ENCODE measurements at places on chromosomes 1 and 21.
A peak's percentile ranks its signal among the peaks of the same experiment; 100 is the strongest.

DNA sequence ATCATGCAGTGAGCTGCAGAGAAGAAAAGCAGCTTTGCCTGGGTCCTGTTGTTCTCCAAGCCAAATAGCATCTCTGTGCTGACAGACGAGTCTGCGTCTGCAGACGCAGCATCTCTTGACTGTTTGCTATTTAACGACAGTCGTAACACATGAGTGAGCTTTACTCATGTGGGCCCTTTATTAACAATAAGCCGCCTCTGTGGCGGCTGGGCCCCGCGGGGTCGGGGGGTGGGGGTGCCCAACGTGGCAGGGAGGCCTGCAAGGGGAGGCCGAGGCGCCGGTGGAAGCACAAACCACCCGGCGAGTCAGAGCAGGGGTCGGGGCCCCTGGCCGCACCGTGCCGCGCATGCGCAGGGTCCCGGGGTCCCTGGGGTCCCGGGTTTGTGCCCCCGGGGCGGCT, 435.1 kb downstream of the KIF26B start:
- no peak for DNase-seq

- DNase-seq: no peak
Measured at GRCh38 chr1:36223381-36223995, 755 bp upstream of the THRAP3 start.

- no peak for DNase-seq
Measured at GRCh38 chr1:31661856-31662255, 17.2 kb upstream of the PEF1 start.

GRCh38 chr1:218330043-218330623, 15.0 kb upstream of the TGFB2 start:
- DNase-seq: no peak

GRCh38 chr1:93758842-93759515, 77.3 kb upstream of the BCAR3 start:
- no peak for DNase-seq

DNA sequence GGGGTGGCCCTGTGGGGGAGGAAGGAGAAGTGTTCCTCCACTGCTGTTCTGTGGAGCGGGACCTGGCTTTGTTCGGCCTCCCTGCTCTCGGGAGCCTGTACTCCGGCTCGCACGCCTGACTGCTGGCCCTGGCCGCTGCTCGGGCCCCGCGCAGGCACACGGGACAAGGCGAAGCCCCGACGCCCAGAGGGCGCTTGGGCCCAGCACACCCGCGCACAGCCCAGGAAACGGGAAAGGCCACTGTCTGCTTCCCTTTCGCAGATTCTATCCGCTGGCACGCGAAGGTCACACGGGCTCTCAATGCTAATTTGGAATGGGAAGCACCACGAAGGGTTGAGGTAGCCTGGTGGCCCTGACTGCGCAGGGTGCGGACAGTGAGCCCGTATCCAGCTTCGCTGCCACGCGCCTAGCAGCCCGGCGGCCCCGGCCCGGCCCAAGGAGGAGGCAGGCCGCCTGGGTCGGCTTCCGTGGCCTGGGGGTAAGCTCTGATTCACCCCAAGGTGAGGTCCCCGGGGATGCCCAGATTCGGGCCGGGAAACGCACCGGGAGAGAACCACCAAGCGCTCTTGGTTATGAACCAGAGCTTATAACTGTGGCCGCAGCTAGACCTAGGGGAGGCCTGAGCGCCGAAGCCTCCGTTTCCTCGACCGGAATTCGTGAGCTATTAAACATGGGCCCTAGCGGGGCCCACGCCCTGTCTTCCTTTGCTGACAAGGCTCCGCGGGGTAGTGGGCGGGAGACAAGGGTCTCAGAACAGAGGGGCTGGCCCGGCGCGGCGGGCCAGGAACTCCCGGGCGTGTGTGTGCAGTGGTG, 19.7 kb upstream of the TBX15 start:
- no peak for DNase-seq

GRCh38 chr1:169383449-169383848, 15.5 kb downstream of the BLZF1 start:
- no peak for DNase-seq

DNA sequence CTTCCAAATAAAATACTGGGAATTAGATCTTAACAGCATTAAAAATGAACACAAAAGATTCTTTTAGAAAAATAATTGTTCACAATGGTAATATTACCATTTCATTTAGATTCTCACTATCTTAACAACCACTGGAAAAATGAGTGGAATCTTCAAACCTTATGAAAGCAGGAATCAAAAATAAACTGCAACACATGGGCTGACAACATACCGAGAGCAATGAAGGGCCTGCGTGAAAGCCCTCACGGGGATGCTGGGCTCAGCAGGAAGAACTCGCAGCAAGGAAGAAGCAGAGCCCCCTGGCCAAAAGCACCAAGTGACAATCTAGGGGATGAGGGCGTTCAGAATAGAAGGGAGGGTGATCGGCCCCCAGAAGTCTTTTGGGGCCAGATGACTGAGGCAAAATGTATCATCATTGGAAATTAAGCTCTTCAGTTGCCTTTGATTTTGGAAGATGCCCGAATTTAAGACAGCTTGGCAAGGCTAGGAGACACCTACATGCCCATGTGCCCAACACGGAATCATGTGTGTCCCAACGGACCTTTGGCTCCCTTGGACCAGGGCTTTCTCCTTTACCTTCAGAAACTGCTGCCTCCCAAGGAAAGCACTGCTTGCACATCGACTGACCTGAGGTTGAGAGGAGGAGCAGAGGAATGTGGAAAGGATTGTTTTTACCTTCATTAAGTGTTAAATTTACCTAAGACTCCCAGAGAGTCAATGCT, 103.9 kb downstream of the TGFBR3 start:
- DNase-seq: no peak

- DNase-seq: no peak
Measured at GRCh38 chr1:15542388-15543250, 16.0 kb downstream of the DNAJC16 start.

DNA sequence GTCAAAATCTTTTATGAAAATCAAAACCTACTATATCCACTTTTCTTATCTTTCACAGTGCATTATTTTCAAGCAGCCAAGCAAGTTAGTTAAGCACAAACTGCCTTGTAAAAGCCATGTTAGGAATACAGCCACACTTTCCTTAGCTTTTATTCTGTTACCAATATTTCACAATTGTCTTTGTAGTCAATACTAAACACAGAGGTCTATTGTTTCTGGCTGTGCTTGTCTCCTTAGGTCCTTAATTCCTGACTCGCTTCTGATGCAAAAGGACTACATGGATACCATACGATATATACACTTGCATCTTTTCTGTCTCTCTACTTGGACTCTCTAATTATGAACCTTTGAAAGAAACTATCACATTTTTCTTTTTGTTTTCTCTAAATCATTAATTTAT, 331.8 kb downstream of the NEGR1 start:
- DNase-seq: no peak

DNA sequence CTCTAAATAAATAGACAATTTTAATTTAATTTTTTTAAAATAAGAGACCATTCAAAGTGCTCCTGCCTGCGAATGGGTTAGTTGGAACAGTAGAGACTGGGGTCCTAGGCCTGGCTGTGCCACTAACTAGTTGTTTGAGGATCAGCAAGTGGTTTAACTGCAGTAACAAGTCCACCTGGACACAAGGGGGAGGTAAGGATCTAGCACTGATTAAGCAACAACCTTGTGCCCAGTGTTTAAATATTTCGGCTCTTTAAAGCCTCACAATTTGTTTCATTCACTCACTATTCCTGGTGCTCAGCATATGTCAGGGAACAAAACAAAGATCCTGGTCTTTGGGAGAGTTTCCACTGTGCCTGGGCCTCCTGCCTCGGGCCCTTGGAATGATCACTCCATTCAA, 1.6 kb upstream of the AGT start:
- DNase-seq: no peak

GRCh38 chr1:155304558-155305063, 3.4 kb upstream of the PKLR start:
- DNase-seq: no peak

DNA sequence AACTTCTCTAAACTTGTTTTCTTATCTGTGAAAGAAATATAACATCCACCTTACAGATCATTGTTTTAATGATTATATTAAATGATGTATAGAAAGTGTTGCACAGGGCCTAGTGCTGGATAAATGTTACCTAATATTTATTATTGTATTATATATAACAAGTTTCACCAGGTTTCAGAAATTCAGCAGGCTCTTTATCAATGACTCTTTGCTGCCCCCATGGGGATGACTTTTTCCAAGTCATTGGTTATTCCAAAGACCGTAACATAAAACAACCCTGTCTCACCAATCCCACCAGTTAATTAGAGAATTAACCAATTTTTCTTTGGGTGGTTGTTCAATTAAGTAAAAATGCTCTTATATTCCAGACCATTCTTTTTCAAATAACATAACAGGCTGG, 7.3 kb upstream of the DEDD start:
- no peak for DNase-seq

GRCh38 chr1:116474921-116475849, 95.6 kb downstream of the CD58 start:
- no peak for DNase-seq

- no peak for DNase-seq
Measured at GRCh38 chr1:117985973-117986372, 56.4 kb downstream of the WDR3 start.

- no peak for DNase-seq
Measured at GRCh38 chr1:54385727-54386022, 20.5 kb downstream of the SSBP3 start.

- no peak for DNase-seq
Measured at GRCh38 chr21:45537111-45537745, 5.0 kb downstream of the SLC19A1 start.

- DNase-seq: no peak
Measured at GRCh38 chr1:230293390-230293700, 132.8 kb downstream of the PGBD5 start.

GRCh38 chr1:84330125-84330984, 28.8 kb downstream of the SAMD13 start:
- DNase-seq: no peak

- DNase-seq: peak; percentile 88
Measured at GRCh38 chr1:202160377-202160940, at the start of gene PTPN7. PTPN7 (minus strand) TSS chr1:202160602; CDS start chr1:202159402, 1,200 bp downstream.

- no peak for DNase-seq
Measured at GRCh38 chr1:194378517-194378916, 1192.1 kb upstream of the B3GALT2 start.

DNA sequence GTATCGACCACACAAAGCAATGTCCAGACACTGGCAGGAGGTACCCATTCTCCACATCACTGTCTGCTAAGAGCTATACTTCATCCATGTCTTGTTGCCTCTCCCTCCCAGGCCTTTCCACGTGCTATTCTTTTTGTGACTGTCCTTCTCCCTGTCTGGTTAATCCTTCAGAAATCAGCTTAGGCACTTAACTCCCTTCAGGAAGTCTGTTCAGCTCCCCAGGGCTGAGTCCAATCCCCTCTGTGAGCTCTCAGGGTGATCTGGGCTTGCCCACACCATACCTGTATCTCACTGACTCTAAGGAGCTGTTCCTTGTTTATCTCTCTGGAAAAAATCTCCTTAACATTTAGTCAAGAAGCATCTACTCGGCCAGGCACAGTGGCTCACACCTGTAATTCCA, 69.4 kb downstream of the NID1 start:
- DNase-seq: no peak

- DNase-seq: no peak
Measured at GRCh38 chr1:179831852-179832699, 45.5 kb downstream of the TOR1AIP2 start.

DNA sequence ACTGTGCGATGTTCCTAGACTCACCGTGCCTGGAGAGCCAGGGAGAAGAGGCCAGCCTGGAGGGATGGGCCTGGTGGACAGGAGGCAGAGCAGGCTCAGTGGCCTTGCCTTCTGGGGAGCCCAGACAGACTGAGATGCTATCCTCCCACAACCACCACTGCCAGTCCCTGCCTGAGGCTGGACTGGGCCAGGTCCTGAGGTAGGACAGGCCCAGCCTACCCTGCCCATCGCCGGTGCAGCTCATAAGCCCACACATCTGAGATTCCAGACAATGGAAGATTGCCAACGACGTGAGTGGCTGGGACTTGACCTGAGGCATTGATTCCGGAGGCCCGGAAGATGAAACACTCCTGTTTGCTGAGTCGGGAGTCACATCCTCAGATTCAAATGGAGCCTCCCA, 5.8 kb downstream of the CLEC20A start:
- DNase-seq: no peak

GRCh38 chr1:91653183-91653582, 152.5 kb downstream of the CDC7 start:
- DNase-seq: no peak

GRCh38 chr1:204683284-204684205, 2.0 kb downstream of the LRRN2 start:
- no peak for DNase-seq

GRCh38 chr1:21946836-21947587, 9.9 kb upstream of the HSPG2 start:
- DNase-seq: no peak

GRCh38 chr1:68521286-68521685, 24.4 kb upstream of the DEPDC1 start:
- DNase-seq: no peak

DNA sequence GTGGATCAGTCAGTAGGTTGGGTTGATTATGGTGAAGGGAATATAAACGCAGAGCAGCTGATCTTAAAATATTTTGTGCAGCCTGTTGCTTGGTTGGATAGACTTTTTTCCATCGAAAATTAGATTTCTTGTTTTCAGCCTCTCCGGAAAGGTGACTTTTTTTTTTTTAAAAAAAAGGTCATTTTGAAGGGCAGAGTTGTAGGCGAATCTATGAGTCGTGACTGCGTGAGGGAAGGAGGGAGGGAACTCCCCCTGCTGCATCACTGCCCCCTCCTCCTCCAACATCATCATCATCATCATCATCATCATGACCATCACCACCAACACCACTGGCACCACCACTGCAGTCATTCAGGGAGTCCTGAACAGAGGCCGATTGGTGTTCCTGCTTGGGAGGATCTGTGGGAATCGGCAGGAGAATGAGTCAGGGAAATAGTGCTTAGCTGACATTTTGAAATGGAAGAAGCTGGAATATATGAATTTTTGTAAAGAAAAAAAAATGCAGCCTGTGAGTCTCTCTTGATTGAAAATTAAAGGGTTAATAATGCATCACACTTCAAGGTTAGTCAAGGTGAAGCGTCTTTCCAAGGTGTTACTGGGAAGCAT, 1.2 kb downstream of the ATP1B1 start:
- no peak for DNase-seq

DNA sequence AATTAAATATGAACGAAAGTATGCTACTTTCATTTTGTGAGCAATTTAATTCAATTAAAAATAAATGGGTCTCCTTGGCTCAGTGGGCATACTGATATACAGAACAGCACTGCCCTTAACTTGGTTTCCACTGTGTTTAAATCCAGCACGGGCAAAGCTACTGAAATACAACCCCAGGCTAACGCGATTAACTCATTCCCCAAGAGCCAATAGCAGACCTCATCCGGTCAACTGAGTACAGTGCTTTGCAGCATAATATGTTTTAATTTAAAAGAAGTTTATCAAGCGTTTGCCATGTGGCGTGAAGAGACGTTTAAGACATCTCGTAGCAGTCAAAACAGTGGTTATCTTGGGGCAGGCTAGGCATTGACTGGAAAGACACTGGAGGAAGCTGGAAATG, 118.6 kb downstream of the PROX1 start:
- DNase-seq: no peak

Data from stimulated activated CD4-positive, alpha-beta T cell treated with anti-CD3 and anti-CD28 coated beads, Interleukin-12 subunit alpha, Interleukin-12 subunit beta, amount 100 ng/mL, for 4 hours (primary cell).